ENCODE measurements at places on chromosomes 5 and 9. TPM values are rescaled to one million over a fixed set of nuclear protein-coding genes. Genes with fewer than 3 reads are reported as not detected.

- H3K27ac ChIP-seq: no peak overlapping the region
- no peaks in the 10 kb centered on the region for H3K4me1 ChIP-seq
- H3K27me3 ChIP-seq: no peaks in the 10 kb centered on the region
- no peak for DNase-seq
- H3K4me3 ChIP-seq: no peak overlapping the region
Observed at GRCh38 chr5:100322483-100322882, 212.7 kb upstream of the FAM174A start.

DNA sequence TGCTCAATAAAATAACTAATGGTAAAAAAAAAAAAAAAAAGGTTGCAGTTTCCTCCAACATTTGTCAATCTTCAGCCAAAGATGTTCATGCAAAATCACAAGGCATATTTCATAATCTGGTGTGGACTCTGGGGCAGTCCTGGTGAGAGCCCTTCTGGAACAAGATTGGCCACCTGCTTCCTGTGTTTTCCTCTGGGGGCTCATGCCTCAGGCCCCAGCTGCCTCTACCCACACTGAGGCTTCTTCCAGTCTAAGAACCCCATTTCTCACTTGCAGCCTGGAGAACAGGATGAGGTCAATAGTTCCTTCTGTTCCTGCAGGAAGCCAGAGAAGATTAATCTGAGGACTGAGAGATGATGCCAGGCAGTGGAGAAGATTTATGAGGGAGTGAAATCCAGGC is 492.6 kb upstream of the BRINP1 start:
- DNase-seq: no peak
- no peaks in the 10 kb centered on the region for H3K27me3 ChIP-seq
- H3K4me3 ChIP-seq: no peak overlapping the region
- H3K4me1 ChIP-seq: peaks cover 4% of the 10 kb centered on the region
- H3K27ac ChIP-seq: peak overlapping the region; percentile 6

GRCh38 chr5:33595303-33595702 is 154.5 kb downstream of the TARS1 start:
- no peak for DNase-seq
- no peak overlapping the region for H3K27ac ChIP-seq
- H3K4me3 ChIP-seq: no peak overlapping the region
- no peaks in the 10 kb centered on the region for H3K27me3 ChIP-seq

DNA sequence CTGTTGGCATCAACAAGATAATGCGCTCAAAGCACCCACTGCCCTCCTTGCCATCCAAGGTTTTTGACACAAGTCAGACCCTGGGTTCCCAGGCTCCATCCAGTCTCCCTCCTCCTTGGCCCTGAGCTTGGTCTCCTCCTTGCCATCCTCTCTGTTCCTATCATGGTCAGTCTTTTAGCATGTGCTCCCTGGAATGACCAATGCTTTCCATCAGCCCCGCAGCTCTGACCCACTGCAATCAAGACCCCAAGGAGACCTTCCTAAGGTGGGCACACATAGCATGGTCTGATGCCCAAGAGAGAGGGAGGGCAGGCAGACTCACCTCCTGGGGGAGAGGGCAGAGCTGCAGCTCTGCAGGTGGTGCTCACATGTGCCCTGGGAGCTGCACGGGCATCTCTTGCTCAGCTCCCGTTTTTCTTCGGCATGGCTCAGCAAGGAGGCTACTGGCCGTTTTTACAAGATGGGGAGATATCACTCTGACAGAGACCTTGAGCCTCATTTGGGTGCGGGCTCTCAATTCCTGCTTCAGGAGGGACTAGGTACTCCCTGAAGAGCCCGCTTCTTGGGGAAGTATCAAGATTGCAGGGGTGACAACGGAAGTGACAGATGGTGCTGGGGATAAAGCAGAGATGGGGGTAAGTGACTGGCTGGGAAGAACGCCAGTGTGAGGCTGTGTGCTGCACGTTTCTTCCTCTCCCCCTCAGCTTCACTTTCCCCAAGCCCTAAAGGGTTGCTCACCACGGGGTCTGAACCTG is 3.3 kb downstream of the SEPTIN8 start:
- H3K4me1 ChIP-seq: peaks cover 24% of the 10 kb centered on the region
- no peaks in the 10 kb centered on the region for H3K36me3 ChIP-seq
- no peak overlapping the region for H3K4me3 ChIP-seq
- H3K27me3 ChIP-seq: no peaks in the 10 kb centered on the region
- no peak overlapping the region for H3K27ac ChIP-seq

GRCh38 chr5:131587541-131587940 is 47.5 kb downstream of the RAPGEF6 start:
- peaks cover 4% of the 10 kb centered on the region for H3K36me3 ChIP-seq
- no peak overlapping the region for H3K4me3 ChIP-seq
- H3K4me1 ChIP-seq: no peaks in the 10 kb centered on the region
- no peak for DNase-seq
- H3K27me3 ChIP-seq: no peaks in the 10 kb centered on the region

DNA sequence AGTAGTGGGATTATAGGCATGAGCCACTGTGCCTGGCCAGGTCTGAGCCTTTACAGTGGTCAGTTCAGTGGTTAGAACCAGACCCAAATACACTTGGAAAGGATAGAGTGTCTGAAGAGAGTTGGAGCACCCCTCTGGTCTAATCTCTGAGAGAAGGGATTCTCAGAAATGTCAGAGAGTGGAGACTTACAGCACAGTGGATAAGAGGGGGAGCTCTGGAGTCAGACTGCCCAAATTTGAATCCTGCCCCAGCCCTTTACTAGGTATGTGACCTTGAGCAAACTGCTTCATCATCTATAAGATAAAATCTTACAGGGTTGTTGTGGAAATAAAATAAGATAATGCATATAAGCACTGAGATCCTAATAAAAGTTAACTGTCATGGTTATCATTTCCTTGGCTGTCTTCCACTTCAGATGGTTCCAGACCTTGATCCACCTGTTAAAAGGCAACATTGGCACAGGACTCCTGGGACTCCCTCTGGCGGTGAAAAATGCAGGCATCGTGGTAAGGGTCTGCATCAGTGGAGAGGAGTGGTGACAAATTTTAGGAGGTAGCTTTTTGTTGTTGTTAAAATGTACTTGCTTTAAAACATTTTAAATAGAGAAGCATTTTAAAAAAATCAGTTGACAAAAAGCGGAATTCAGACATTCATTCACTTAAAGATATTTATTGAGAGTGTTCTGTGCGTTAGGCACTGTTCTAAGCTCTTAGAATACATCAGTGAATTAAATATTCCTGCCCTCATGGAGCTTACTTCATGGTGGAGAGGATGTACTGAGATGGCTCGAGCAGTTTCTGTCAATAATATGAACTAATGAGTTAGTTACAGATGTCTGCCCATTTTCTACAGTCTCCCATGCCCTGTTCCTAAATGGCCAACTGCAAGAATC is 16.0 kb downstream of the SLC36A1 start:
- H3K27ac ChIP-seq: no peak overlapping the region
- H3K4me3 ChIP-seq: no peak overlapping the region
- H3K4me1 ChIP-seq: no peaks in the 10 kb centered on the region
- H3K36me3 ChIP-seq: peaks cover 20% of the 10 kb centered on the region

- DNase-seq: no peak
- no peaks in the 10 kb centered on the region for H3K27me3 ChIP-seq
- H3K36me3 ChIP-seq: no peaks in the 10 kb centered on the region
- peaks cover 40% of the 10 kb centered on the region for H3K4me1 ChIP-seq
- H3K27ac ChIP-seq: no peak overlapping the region
Observed at GRCh38 chr5:123204251-123204650, 115.2 kb downstream of the PRDM6 start.

DNA sequence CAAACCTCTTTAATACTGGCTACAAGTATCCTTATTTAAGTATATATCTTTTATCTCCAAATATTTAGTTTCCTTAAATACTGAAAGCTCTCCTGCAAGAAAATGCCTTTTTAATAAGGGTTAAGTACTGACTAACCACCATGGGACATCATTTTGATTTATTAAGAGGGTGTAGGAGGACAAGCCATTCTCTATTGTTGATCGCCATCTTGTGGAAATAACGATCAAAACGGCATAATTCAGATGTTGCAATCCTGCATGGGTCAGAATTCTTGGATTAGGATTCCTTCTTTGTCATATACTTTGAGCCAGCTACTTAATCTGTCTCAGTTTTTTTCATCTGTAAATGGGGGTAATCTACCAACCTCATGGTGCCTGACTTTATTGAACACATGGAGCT is 28.7 kb upstream of the C5orf46 start:
- no peaks in the 10 kb centered on the region for H3K27me3 ChIP-seq
- no peaks in the 10 kb centered on the region for H3K36me3 ChIP-seq
- H3K4me1 ChIP-seq: no peaks in the 10 kb centered on the region
- H3K4me3 ChIP-seq: no peak overlapping the region

GRCh38 chr5:149800633-149801032 is 70.5 kb downstream of the PPARGC1B start:
- no peak for DNase-seq
- no peaks in the 10 kb centered on the region for H3K27me3 ChIP-seq
- no peaks in the 10 kb centered on the region for H3K36me3 ChIP-seq
- peak overlapping the region; percentile 97 for H3K27ac ChIP-seq
- no peaks in the 10 kb centered on the region for H3K4me1 ChIP-seq

The SURF4 gene
- 88.8 TPM for total RNA-seq

The SLC45A2 gene
- total RNA-seq: not detected

The IER5L gene
- 11.0 TPM for total RNA-seq
